ENCODE measurements at places on chromosomes 3 and 15.

DNA sequence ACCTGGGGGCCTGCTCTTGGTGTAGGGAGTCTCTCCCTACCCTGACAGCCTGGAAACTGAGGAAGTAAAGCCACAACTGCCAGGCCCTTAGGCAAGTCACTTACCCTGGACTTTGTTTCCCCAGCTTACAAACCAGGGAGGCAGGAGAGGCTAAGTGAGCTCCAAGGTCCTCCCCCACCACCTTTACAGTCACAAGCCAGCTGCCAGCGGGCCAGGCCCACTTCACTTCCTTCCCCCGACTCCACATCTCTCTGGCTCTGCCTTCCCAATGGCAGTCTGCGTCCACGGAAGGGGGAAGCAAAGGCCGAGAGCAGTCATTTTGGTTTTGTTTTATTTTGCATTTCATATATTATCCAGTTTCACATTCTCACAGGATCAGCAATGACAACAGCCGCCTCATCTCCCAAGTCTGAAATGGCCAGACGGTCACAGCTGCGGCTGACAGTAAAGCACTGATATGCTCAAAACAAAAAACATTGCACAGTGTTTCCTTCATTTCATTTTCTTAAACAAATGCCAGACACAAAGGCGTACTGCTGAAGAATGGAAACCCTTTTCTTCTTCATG lies 35.7 kb downstream of the RBPMS2 start:
- DNase-seq, result no peak

DNA sequence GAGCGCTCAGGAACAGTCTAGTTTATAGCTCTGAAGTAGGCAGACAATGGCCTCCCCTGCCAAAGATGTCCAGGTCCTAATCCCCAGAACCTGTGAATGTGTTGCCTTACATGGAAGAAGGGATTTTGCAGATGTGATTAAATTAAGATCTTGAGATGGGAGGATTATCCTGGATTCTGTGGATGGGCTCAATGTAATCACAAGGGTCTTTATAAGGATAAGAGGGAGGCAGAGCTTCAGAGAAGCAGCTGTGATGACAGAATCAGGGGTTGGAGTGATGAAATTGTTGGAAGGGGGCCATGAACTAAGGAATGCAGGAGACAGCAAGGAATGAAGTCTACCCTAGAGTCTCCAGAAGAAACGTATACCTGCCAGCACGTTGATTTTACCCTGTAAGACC lies 14.0 kb upstream of the GK5 start:
- no peak for DNase-seq

- no peak for DNase-seq
These were observed 4.2 kb upstream of the MEIS2 start for GRCh38 chr15:37104424-37104981.

DNA sequence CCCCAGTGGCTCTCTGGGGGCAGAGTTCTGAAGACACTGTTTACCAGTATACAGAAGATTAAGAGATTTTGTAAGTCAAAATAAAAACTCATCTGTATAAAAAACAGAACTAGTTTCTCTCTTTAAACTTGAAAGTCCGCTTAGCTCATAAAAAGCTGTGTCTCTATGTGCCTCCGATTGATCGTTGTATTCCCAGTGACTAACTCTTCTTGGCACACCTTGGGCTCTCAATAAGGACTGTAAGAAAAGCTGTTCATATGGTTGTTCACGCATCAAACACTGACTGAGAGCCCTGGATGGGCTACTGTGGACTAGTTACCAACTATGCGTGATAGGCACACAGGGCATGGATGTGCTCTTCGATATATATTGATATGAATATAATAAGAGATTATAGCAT lies 107.9 kb downstream of the P3H2 start:
- no peak for DNase-seq

- no peak for DNase-seq
These were observed 61.3 kb downstream of the PPARG start for GRCh38 chr3:12349895-12350811.

DNA sequence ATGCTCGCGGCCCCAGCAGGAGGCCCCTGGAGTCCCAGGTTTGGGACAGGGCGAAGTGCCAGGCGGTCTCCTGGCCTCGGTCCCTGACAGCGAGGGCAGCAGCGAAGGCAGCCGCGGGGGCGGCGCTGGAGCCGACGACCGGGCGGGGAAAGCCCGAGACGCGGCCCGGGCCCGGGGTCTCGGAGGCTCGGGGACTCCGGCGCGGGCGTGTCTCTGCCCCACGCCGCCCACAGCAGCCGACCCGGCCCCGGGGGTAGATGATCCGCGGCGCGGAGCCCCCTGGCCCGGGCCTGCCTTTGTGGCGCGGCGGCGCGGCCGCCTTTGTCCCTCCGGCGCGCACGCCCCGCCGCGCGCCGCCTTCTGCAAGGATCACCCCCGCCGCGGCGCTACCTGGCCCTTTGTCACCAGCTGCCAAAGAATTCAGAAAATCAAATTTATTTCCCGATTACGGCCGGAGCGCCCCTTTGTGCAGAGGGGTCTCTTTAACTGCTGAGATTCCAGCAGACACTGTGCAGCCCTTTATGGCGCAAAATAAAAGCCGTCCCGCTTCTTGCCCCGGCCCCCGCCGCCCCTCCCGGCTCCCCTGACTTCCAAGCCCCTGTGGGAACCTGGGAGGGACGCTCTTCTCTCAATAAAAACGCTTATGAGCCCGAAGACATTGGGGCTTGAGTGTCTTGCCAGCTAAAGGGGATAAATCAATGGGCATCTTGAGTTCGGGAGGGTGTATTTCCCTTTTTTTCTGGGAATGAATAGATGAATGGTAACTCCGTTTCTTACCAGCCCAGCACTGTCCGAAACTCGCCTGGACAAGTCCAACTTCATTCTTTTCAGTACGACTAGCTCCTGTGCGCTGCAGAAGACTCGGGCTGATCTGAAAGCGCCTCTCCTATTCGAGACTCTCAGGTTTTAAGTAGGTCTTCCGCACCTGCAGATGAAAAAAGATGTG lies 68.4 kb downstream of the HES1 start:
- DNase-seq, result no peak

GRCh38 chr15:29623116-29623639 lies 199.1 kb downstream of the TJP1 start:
- DNase-seq, result no peak

DNA sequence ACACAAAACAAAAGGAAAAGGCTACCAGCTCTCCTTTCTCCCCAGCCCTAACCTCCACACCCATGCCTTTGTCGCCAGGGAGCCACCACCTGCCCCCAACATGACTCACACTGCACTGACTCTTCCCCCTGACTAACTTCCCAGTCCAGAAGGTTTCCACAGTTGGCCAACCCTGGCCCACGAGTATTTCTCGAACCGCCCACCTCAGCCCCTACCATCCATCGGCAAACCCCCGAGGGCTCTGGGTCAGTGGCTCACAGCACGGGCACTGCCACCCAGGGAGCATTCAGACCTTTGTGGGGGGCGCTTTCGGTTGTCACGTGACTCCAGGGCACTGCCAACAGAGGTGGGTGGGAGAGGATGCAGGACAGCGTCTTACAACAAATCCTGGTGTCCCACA lies 152.3 kb downstream of the LRRC28 start:
- no peak for DNase-seq

- no peak for DNase-seq
These were observed 6.0 kb downstream of the SLC6A11 start for GRCh38 chr3:10822055-10822454.

GRCh38 chr15:45796433-45796832 lies 161.6 kb downstream of the SQOR start:
- no peak for DNase-seq

GRCh38 chr15:31343831-31344230 lies 17.2 kb downstream of the KLF13 start:
- no peak for DNase-seq

- DNase-seq, result no peak
These were observed 367.3 kb upstream of the FRG2C start for GRCh38 chr3:75296858-75297257.

All from stimulated activated CD8-positive, alpha-beta memory T cell treated with anti-CD3 and anti-CD28 coated beads, Interleukin-7, amount 100 ng/mL, for 48 hours (primary cell).